ENCODE measurements at places on chromosomes 3 and 15.

GRCh38 chr3:28188686-28189085 is 52.7 kb upstream of the CMC1 start:
- no peak for DNase-seq

DNA sequence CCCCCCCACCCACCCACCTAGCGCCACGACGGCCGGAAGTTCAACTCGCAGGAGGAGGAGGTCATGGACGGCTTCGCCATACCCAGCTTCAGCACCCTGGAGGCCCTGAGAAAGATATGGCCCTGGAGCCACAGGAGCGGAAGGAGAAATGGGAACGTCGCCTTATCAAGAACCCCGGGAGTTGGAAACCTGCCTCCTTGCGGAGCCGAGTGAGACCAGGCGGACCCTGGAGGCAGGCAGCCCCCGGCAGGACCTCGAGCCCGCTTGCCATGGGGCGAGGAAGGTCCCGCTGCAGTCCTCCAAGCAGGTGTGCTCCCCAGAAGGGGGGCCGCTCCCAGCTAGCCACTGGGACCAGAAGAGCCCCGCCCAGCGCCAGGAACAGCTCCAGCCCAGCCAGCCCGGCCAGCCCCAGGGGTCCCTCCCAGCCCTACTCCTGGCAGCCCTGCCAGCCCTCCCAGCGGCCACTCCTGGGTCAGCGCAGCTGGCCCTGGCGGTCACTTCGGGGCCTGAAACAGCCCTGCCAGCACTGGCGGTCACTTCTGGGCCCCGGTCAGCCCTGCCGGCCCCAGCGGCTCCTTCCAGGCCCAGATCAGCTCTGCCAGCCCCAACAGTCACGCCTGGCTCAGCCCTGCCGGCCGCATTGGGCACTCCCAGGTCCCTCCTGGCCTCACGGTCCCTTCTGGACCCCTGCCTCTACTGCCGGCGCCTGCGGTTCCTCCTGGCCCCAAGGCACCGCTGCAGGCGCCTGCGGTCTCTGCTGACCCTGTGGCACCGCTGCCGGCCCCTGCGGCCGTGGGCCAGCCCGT is 10.3 kb upstream of the ROPN1B start:
- DNase-seq = no peak

DNA sequence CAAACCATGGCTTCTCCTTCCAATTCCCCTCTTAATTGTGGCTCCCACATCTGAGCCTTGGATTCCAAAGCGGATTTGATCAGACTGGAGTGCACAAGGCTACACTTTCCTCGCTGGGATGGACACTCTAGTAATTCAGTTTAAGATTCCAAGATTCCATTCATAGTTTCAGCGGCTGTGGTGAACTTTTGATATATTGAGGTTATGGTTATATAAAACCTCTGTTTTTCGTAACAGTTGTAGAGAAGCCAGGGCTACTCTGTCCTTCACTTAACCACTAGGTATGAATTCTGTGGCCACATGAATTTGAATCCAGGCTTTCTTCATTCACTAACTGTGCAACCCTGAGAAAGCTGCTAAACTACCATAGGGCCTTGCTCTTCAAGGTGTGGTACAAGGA is 67.9 kb upstream of the KY start:
- peak; percentile 20 for DNase-seq

- DNase-seq = no peak
Observed at GRCh38 chr3:27723001-27723445, 900 bp upstream of the EOMES start.

GRCh38 chr3:48938156-48938555 is 19.5 kb downstream of the ARIH2 start:
- peak; percentile 41 for DNase-seq

DNA sequence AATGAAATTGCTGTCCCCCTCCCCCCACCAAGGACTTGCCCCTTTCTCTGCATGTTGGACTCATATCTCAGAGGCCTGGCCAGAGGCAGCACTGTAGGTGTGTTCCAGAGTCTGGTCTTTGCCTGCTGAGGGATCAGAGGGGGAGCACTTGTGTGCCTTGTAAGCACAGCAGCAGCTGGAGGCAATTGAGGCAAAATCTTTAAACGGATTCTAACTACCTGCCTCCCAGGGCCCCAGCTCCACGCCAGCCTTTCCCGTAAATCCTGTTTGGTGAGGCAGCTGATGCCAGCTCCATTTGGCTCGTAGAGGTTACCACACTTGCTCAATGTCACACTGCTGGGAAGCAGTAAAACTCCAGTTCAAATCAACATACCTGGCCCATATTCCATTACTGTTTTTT is 2.3 kb upstream of the IDH2 start:
- DNase-seq = no peak

DNA sequence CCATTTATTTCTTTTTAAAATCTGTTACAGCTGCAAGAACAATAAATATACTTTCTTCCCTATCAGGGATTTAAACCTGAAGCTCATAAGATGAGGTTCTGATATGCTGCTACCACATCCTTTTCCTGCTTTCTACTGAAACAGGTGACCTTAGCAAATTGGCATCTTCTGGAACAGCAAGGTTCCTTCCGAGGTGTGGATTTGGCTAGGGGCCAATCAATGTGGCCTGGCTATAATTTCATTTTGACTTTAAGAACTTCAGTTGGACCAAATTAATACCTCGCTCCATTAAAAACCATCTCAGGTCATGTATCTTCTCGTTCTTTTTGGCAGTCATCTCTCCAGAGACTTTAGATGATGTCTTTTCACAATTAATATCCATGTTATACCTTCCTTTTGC is 53.4 kb upstream of the C3orf80 start:
- DNase-seq = no peak

DNA sequence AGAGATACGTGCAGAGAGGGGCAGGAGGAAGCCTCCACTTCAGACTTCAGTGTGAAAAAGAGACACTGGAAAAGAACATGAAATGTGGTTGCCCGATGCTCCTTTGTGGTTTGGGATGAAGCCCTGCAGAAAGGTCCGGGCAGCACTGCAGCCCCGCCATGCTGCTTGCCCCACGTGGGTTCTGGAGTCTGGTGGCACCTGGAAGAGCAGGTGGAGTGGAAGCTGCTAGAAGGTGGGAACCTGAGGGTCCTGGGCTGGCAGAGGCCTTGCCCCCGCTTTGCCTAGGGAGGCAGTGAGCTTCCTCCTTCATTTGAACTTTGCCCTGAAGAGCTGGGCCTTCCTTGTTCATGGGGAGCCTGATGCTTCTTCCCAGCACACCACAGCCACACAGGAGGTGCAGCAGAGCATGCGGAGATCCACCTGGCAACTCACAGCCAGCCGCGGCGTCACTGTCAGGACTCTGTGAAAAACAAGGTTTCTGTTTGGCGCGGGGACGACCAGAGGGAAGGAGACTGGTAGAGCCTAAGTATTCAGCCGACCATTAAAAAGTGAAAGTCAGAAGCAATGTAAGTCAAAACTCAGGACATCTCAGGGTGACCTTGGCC is 59.0 kb downstream of the APBA2 start:
- DNase-seq = no peak

DNA sequence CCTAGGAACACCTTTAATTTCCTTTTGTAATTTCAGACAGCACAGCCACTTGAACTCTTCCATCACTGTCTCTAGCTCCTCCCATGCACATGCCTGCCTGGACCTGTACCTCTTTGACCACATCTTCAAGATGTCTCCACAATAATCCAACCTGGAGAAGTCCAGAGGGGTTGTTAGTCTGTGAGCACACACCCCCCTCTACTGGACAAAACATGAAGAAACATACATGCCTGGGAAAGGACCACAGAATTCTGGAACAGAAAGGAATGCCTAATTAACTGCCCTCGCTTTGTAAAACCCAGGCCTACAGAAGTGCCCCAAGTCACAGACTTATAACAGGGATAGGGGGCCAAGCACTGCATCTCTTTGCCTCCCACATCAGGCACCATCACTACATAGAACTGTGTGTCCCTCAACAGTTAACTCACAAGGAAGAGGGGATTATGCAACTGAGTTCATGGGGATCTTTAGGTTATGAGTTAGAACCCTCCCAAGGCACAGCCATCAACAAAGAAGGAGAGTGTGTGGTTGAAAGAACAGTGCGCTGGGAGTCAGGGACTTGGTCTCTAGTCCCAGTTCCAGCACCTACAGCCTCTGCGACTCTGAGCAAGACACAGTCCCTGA is 61.7 kb downstream of the FMN1 start:
- DNase-seq = peak; percentile 77

GRCh38 chr15:56980473-56980872 is 62.0 kb downstream of the TCF12 start:
- no peak for DNase-seq

DNA sequence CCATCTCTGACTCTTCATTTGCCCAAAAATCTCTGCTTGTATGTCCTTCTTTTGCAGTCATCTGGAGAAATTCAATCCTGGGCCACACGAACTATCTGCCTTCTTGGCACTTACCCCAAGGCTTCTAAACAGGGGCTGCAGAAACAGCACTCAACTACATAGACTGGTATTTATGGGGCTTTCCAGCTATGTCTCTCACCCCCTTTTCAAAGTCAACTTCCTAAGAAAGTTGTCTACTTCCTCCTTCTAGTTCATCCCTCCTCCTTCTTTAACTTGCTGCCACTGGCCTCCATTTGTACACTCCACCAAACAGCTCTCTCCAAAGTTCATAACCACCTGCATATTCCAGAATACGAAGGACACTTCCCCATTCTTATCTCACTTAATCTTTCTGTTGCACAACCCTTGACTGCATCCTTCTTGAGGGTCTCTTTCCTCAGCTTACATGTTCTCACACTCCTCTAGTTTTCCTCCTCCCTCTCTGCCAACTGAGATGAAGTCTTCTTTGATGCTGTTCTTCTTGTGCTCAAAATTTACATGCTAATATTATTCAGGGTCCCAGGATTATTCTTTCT is 55.2 kb downstream of the PLD1 start:
- DNase-seq = no peak
